Thyroid gland (tissue), 4 donors: ENCODE measurements at places on chromosomes 16 and 17. TPM values are rescaled to one million over a fixed set of nuclear protein-coding genes. Genes with fewer than 3 reads are reported as not detected.

Gene TMEM88
- total RNA-seq, result 39.5 TPM

DNA sequence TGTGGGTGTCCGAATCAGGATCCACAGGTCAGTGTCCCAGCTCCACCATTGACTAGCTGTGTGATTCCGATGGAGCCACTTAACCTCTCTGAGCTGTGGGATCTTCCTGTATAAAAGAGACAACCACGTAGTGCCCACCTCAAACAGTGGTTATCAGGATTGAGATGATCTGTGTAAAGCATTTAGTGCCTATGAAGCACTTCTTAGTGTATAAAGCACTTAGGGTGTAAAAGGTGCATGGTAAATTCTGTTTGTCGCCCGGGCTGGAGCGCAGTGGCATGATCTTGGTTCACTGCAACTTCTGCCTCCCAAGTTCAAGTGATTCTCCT lies 95.2 kb downstream of the MARF1 start:
- H3K27me3 ChIP-seq, result no peaks in the 10 kb centered on the region
- H3K4me3 ChIP-seq, result no peak overlapping the region
- H3K27ac ChIP-seq, result no peak overlapping the region
- DNase-seq, result no peak
- no peaks in the 10 kb centered on the region for H3K4me1 ChIP-seq
- no peaks in the 10 kb centered on the region for H3K36me3 ChIP-seq

Gene ATXN1L
- total RNA-seq, result 28.0 TPM

DNA sequence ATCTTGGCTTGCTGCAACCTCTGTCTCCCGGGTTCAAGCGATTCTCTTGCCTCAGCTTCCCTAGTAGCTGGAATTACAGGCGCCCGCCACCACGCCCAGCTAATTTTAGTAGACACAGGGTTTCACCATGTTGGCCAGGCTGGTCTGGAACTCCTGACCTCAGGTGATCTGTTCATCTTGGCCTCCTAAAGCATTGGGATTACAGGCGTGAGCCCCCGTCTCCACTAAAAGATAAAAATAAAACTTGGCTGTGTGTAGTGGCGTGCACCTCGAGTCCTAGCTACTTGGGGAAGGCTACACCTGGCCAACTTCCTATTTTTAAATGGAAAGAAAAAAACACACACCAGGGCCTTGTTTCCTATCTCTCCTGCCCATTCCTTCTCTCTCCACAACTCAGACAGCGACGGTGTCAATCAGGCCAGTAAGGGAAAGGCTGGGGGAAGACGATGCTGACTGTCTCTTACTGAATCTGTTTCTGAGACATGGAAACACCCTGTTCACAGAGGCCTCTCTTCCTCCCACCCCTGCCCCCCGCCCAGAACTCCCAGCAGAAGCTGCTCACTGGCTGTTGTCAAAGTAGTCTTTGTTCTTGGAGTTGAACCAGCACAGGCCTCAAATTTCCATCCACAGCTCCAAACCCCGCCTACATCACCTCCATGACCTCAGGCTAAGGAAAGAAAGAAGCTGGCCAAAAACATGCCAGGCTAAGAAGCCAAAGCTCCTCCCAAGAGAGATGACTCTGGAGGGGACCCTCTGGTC lies 96.6 kb downstream of the NXN start:
- peaks cover 36% of the 10 kb centered on the region for H3K4me1 ChIP-seq
- H3K36me3 ChIP-seq, result no peaks in the 10 kb centered on the region
- H3K27ac ChIP-seq, result peak overlapping the region; percentile 40
- H3K27me3 ChIP-seq, result no peaks in the 10 kb centered on the region
- DNase-seq, result no peak
- H3K4me3 ChIP-seq, result no peak overlapping the region

GRCh38 chr17:73874008-73874720 lies 229.9 kb upstream of the SDK2 start:
- no peak overlapping the region for H3K27ac ChIP-seq
- no peak overlapping the region for H3K4me3 ChIP-seq
- H3K36me3 ChIP-seq, result no peaks in the 10 kb centered on the region
- no peaks in the 10 kb centered on the region for H3K27me3 ChIP-seq

Gene AARSD1
- 37.9 TPM for total RNA-seq
